ENCODE measurements at places on chromosomes 12 and 14.

DNA sequence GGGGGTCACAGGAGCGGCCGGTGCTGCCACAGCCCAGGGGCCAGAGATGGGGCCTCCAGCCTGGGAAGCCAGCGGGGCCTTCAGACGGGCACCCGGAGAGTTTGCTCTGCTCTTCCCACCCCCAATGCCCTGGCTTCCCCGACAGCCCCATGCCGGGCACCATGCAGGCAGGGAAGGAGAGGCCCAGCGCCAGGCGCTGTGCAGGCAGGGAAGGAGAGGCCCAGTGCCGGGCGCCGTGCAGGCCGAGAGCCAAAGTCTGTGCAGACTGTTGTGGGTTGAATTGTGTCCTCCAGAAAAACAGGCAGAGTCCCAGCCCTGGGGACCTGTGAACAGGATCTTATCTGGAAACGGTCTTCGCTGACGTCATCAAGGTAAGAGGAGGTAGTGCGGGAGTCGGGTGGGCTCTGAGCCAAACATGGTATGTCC, 34.3 kb downstream of the GALNT9 start:
- no peak for DNase-seq

DNA sequence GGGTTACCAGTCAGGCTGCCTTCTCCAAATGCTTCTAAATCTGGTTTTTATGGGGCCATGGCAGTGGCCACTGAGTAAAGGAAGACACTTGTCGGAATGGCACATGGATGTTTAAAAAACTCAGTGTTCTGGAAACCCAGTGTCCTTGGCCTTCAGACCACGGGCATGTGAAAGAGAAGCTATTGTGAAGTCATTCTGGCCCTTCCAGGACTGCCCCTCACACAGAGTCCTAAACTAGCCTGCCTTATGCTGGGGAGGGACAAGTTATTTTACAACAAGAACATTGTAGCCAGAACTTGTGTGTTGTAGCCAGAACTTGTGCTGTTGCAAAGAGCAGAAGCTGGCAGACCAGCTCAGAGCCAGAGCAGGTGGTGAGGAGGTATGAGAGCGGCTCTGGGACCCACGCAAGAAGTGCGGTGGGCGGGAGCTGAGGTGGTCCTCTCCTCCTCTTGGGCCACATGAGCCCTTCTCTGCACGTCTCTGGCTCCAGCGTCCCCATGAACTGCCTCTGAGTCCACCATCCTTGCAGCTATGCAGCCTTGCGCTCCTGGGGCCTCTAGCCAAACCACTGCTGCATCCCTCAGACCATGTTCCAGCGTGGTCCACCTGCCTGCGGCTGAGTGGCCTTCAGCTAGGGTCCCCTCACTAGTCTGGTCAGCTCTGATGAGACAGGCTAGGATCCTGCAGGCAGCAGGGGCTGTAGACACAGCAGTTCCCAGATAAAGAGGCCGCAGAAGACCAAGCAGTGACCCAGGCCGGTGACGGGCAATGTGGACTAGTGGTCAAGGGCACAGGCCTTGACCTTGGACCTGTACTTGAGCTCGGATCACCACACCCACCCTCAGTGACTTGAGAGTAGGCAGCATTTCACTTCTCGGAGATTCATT, 32.5 kb downstream of the MMAB start:
- DNase-seq: peak; percentile 76

GRCh38 chr14:100840286-100841065, 14.6 kb downstream of the MEG3 start:
- no peak for DNase-seq

DNA sequence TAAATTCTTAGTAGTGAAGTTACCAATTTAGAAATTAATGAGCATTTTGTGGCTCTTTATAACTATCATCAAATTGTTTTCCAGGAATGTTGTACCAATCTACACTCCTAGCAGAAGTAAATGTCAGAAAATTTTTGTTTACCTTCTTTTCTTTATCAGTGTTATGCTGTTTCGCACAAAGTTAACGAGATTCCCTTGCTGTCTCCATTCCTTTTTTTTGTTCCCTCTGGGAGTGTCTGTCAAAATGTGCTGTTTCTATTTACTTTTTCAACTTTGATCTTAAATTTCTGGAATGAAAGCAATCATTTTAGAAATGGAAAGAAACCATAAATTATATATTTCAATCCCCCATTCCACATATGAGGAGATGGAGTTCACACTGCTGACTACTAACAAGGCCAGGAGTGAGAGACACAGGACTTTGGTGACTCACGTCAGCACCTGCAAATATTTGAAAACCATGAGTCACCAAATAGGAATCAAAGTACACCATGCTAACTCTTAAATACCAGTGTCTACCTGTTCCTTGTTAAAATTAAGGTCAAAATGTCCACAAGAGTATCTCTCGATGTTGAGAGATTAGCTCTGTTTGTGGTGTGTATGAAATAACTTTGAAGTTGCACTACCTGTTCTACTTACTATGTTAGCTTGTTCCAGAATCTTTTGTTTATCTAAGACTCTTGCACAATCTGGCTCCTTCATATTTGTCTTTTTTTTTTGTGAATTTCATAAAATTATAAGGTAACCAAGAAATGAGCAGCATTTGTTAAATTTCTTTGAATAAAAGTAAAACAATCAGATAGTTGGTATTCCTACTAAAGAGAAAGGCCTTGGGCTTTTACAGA, 106.0 kb downstream of the RMST start:
- DNase-seq: no peak

DNA sequence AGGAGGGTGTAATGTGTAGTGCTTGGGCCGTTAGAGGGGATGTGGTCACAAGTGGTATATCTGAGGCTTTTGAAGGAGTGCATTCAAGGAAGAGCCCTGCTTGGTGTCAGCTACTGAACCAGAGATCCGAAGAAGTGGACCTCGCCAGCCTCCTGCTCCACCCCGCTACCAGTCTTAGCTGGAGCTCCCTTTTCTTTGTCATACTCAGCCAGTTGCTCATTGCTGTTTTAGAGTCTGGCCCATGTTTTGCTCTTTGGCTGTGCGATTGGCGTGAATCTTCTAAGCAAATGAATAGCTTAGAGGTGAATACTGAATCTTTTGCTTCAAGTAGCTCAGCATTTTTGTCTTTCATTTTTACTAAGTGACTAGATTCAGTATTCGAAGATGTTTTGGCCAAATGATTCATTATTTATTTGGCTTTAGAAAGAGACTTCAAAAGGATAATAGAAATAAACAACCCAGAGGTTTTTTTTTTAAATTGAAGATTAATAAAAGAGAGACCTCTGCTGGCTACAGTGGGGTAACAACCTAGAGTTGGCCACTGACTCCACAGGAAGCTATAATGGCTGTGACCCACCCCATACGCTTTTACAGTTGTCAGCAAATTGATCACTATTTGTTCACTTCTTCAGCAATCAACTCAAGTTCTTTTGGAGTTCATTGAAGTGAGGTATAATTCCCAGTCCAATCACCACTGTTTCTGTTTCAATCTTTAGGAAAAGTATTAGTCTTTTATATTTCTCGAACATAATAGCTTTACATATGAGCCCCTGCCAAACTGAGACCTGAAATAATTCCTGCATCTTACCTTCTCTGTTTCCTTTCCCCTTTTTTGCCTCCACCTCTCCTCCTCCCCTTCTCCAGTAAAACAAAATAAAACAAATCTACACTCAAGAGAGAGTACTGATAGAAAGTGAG, 19.9 kb downstream of the CDKN1B start:
- no peak for DNase-seq

DNA sequence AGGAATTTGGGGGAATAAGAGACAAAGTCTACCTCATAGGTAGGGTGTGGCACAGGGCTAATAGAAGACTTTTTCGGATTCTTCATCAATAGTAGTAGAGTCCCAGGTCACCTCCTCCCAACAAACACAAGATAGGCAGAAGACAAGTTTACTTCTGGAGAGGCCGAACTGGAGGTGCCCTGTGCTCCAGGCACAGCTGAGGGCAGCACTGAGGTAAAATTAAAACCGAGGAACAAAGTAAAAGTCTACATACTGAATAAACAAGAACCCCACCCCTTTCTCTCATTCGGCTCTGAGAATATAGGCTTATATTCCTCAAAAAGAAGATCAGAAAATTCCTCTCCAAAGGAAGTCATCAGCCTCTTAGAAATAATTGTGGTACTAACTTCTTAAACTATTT, 161.5 kb downstream of the SEC23A start:
- DNase-seq: no peak

GRCh38 chr12:109053382-109054123, 1.2 kb downstream of the USP30 start:
- DNase-seq: no peak

- DNase-seq: no peak
Observed at GRCh38 chr12:53991077-53991460, 6.1 kb downstream of the HOXC10 start.

DNA sequence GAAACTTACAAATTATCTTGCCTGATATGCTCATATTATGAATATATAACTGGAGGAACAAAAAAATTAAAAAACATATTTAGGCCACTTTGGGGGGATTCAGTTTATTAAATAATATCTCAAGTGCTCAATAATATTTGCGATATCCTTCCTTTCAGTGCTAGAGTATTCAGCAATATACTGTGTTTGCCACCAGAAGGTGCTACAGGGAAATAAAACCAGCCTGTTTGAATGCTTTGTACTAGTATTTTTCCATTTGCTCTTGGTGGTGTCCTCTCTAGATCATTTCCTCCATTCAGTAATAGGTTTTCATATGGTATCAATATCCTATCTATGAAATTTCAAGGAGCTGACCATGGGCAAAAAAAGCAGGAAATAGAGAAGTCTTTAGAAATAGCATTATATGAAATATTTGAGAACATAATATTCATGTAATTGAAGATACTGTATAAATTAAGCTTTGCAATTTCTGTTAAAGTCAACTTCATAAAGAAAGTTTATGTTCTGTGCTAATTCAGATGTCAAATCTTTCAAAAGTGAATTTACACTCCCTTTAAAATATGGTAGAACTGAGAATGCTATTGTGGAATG, 106.2 kb upstream of the NAV3 start:
- no peak for DNase-seq

DNA sequence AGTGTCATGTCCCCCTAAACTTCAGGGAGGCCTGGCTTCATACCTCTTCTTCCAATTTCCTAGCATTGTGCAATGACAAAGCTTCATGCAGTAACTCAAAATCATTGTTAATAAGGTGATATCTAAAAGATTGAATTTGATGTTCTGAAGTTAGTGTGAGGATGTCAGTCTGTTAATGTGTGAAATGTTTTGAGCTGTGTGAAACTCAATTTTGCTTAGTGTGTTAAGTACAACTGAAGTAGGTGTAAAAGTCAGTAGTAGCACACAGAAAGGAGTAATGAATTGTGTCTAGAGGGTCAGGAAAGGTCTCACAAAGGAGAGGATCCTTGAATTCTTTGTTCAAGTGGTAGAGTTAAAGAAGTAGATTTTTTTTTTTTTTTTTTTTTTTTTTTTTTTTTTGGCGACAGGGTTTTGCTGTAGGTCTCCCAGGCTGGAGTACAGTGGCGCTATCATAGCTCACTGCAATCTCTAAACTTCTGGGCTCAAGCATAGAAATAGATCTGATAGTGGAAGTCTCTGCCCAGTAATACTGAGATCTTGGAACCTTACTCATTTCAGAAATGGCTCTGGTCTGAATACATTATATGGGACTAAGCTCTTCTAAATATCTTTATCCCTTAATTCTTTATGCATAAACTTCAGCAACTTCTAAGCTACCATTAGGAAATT, 63.9 kb downstream of the FUT8 start:
- DNase-seq: no peak

DNA sequence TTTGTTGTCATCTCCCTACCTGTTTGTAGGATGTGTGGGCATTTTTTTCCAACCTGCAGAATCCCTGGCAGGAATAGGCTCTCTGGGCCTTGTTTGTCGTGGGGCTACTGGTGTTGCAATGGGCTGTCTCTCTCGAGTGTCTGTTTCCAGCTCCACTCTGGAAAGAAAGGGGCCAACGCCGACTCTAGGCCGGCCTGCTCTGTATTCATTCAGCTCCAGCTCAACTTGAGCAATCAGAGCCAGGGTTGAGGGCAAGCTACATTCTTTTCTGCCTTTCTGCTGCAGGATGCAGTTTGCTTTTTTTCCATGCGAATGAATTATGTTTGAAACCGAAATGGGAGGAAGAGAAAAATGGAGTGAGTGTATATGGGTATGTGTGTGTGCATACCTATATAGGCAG, 2.3 kb downstream of the JDP2 start:
- no peak for DNase-seq

- DNase-seq: no peak
Observed at GRCh38 chr12:14779834-14780233, 23.4 kb downstream of the WBP11 start.

Data from head of caudate nucleus (tissue), 42 donors.